ENCODE measurements at places on chromosomes 16 and 17.
A peak's percentile ranks its signal among the peaks of the same experiment; 100 is the strongest.

GRCh38 chr16:31077592-31078396 is 3.6 kb downstream of the ZNF646 start:
- DNase-seq = no peak

DNA sequence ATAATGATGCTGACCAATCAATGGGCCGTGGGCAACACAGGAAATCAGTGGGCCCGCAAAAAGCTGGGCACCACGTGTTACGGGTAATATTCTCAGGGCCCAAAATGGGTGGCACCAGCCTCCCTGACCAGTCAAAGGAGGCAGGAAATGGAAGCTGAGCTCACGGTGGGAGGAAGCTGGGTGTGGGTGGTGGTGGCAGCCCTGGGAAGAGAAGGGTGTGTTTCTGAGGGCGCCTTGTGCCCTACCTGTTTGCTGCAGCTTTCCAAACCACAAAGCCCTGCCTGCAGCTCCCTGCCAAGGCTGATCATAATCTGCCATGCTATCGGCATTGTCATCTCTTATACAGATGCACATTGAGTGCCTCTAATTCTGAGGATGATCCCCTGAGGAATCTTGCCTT is 457.9 kb downstream of the SLC39A11 start:
- DNase-seq = no peak

- DNase-seq = no peak
Observed at GRCh38 chr16:1449201-1449788, 4.9 kb upstream of the CCDC154 start.

- DNase-seq = no peak
Observed at GRCh38 chr16:85222155-85222863, 110.0 kb upstream of the CIBAR2 start.

- DNase-seq = no peak
Observed at GRCh38 chr17:61419496-61420046, 19.9 kb downstream of the TBX2 start.

- no peak for DNase-seq
Observed at GRCh38 chr17:12431188-12431587, 234.5 kb upstream of the MYOCD start.

DNA sequence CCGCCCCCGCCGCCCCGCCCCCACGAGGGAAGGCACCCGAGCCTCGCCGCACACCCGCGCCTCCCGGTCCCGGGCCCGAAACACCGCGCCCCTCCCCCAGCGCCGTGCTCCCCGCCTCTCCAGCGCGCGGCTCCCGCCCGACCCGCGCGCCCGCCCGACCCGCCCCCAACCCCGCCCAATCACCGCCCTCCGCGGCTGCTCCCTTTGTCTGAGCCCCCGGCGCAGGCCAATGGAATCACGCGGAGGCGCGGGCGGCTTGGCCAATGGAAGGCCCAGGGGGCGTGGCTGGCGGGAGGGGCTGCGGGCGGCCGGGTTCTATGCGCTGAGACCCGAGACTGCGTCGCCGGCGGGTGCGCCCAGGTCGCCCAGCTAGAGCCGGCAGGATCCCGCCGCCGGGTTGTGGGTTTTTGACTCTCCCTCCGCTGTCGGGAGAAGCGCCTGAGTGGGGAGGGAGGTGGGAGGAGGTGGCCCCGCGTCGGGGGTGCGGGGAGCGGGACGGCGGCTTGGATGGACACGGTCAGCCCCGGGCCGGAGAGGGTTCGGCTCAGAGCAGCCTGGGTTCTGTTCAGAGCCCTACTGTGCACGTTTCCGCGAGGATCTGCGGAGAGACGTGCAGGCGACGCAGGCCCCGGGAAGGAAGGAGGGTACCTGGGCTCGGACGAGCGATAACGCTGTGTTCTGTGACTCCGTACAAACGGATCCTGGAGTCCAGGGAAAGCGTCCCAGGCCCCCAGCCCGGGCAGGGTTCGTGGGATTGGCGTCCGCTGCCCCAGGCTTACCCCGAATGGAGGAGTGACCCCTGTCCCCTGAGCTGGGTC is 49.0 kb upstream of the BAHCC1 start:
- peak; percentile 79 for DNase-seq

DNA sequence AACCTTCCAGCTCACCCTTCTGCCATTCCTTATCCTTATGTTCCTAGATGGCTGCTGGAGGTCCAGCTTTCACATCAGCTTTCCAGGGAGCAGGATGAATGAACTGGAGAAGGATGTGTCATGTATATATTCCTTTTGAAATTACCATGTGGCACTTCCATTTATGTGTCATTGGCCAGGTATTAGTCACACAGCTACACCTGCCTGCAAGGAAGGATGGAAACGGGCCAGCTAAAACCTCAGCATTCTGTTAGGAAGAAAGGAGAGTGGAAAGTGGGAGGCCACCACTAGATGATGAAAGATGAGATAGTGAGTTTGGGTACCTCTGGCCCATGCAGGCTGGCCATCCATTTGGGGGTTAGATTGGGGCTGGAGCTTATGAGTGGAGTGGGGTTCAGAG is 67.5 kb downstream of the KSR1 start:
- no peak for DNase-seq

GRCh38 chr17:63919311-63919723 is 678 bp upstream of the GH1 start:
- DNase-seq = peak; percentile 44

DNA sequence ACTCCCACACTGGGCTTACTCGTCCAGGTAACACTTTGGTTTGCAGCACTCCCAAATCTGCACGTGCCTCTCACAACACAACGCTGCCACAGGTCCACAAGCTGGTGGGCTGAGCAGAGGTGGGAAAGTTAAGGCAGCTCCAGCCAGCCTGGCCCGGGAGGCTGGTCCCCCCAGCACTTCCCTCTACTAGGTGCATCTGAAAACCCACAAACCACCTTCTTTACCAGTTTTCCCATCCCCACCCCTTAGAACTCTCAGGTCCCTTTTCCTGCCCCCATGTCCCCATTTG is 1.4 kb upstream of the GAA start:
- DNase-seq = no peak

DNA sequence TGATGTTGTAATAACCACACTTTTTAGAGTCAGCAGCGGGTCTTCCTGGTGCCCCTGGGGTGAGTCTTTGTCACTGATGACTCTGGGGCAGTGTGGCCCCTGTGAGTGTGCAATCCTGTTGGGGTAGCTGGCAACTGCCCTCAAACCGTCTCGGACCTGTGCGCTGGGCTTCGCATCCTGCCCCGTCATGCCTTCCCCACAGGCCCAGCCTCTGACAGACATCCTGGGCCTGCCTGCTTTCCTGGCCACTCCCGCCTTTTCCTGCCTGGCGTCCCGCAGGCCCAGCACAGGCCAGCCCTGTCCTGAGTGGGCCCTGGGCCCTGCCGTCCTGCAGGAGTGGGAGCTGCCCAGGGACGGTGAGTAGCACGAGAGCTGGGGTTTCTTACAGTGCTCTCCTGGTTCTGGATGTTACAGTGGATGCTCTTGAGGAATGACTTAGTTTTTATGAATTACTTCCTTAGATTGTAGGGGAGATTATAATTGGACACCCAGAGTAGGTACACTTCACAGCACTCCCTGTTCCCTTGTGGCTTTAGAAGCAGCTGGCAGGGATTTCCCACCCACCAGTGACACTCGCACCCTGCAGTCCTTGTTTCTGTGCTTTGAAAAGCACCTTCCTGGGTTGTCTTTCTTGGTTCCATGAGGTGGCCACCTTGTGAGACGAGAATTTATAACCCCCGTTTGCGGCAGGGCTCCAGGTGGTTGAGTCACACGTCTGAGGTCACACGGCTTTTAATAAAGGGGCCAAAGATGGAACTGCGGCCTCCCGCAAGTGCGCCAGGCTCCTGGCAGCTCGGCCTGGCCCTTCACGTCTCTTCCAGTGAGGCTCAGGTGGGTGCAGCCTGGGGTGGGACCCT is 50.0 kb upstream of the CAPN15 start:
- DNase-seq = no peak

DNA sequence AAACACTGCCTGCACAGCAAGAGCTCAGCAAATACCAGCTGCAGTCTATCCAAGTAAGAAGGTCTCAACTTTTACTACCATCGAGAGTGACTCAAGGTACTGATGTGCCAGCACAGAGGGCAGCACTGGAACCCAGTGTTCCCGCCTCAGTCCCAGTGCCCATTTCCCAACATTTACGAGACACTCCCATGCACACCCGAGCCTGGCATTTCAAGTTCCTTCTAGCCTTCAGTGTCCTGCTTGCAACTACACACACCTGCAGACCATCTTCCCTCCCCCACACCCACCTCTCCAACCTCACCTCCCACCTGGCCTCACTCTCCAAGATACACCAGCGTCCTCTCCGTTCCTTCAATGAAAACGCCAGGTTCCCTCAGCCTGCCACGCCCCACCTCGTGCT is 3.2 kb downstream of the KLHDC4 start:
- no peak for DNase-seq

- DNase-seq = no peak
Observed at GRCh38 chr17:80920441-80920840, 71.2 kb upstream of the CHMP6 start.

DNA sequence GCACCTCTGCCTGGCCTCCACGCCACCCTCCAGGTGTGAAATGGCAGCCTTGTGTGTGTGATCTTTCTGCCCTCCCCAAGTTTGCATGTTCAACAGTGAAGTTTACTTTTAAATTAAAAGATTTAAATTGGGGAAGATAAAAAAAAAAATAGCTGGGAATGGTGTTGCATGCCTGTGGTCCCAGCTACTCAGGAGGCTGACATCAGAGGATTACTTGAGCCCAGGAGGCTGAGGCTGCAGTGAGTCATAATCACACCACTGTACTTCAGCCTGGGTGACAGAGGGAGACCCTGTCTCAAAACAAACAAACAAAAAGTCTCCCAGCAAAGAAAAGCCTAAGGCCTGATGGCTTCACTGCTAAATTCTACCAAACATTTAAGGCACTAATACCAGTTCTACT is 35.4 kb upstream of the RNF43 start:
- no peak for DNase-seq

- DNase-seq = no peak
Observed at GRCh38 chr17:394718-395095, 42.1 kb upstream of the RPH3AL start.

DNA sequence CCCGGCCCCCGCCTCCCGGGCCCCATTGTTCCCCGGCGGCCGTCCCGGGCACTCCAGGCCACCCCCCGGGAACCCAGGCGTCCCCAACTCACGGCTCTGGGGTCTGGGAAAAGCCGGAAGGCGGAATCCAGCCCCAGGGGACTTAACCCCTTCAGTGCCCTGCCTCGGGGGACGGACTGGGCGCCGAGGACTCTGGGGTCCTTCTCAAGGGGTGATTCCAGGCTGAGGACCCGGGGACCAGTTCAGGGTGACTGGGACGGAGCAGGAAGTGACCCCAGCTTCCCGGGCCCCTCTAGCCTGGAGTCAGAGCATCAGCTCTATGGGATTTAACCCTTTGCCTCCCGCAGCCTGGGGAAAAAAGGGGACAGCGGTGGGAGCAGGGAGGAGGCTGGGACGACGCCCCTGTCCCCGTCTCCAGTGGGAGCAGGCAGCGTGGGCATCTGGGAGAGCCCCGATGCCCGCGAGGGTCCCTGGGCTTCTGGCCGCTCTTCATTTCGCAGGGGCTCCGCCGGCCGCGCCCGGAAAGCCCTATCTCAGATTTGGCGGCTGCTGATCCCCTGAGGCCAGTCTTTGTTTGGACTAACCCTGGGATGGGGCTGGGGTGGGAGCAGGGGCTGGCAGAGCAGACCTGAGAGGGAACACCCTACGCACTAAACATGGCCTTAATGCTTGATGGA is at the start of gene ZNF629:
ZNF629 (minus strand) TSS at position 270 of the 677 bp plus-strand sequence. CDS start 2,723 bp downstream, outside the sequence.
- no peak for DNase-seq

DNA sequence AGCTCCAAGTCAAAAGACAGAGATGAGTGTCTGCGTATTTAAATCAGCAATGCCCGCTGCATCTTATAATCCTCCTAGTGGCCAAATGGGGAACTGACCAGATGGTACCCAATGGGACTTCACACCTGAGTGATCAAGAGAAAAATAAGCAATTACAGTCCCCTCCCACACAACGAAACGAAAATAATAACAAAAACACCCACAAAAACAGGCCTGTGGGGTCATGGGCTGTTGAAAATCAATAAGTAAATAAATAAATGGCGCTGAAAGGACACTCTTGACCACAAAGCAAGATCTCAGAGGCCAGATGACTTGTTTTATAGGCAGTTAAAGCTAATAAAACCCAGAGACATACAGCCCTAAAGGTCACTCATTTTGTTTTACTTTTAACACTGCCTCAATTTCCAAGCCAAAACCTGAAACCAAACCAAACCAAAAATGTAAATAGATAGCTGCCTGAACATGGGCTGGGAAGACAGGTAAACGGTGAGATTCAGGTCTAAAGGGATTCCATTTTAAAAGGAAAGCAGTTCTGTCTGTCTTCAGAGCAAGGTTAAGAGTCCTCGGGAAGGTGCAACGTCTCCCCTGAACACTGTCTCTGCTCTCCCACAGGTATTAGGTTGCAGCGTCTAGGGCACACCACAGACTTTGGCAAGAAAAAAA is 1.3 kb downstream of the ZNF821 start:
- DNase-seq = peak; percentile 34

GRCh38 chr16:56119133-56119532 is 72.2 kb upstream of the GNAO1 start:
- no peak for DNase-seq

DNA sequence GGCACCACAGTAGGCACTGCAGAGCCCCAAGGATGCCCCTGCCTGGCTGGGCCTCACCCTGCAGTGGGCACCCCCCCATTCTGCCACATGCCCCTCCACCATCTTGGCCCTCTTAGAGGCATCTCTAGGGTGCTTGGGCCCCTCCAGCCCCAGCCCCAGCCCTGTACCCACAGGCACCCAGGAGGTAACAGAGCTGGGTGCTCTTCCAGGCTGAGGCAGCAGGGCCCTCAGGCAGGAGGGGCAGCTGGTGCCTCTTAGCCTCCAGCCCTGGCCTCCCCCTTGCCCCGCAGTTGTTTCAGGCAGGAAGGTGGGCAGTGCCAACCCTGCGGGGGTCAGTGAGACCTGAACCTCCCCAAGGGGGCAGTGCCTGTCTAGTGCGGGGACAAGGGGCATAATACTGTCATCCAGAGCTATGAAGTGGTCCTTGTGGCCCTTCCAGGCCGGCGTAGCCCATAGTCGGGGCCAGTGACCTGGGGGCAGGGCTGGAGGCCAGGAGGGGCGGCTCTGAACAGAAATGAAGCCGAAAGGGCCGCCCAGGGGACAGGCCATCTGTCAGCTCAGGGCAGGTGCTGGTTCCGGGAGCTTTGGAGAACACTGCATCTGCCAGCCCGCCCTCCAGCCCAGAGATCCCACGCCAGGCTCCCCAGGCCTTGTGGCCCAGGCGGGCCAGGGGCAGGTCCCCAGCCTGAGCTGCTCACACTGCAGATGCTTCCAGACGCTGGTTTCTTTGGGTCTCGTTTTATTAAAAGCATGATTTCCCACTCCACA is 4.9 kb upstream of the AATK start:
- no peak for DNase-seq

- no peak for DNase-seq
Observed at GRCh38 chr17:67289181-67289876, 44.3 kb upstream of the HELZ start.

DNA sequence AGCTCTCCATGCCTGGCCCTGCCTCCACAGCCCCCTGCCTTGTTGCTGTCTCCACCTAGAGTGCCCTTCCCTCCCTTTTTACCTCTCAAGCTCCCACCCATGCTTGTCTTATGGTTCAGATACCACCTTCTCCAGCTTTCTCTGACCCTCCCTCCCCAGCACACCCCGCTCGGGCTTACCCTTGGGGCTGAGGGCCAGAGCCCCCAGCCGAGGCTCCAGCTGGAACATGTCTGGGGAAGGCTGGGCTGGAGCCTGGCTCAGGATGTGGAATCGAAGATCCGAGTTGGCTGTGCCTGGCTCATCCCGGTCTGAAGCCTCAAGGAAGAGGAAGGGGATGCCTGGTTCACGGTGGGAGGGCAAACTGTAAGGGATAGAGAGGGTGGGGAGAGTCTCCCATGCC is 3.6 kb downstream of the CDH16 start:
- DNase-seq = no peak
